ENCODE measurements at places on chromosomes 16 and 17.

GRCh38 chr17:14866266-14866665 lies 398.9 kb downstream of the PMP22 start:
- DNase-seq = no peak

DNA sequence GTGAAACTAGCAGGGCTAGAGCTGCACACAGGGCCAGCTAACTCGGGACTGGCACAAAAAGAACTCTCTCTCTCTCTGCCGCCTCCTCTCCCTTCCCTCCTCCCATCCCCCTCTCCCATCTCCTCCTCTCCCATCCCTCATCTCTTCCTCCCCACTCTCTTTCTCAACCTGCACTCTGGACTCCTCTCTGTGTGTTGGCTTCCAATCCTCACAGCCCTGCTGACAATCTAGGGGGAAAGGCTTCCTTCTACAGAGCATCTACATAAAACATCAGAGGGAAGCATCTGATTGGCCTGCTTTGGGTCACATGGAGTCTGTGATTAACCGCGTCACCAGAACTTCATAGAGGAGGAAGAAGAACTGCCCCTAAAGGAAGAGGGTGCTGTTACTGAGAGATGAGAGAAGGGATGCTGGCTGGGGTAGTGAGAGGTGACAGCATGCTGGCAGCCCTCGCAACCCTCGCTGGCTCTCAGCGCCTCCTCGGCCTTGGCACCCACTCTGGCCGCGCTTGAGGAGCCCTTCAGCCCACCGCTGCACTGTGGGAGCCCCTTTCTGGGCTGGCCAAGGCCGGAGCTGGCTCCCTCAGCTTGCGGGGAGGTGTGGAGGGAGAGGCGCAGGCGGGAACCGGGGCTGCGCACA lies 12.8 kb upstream of the ZFP90 start:
- no peak for DNase-seq

DNA sequence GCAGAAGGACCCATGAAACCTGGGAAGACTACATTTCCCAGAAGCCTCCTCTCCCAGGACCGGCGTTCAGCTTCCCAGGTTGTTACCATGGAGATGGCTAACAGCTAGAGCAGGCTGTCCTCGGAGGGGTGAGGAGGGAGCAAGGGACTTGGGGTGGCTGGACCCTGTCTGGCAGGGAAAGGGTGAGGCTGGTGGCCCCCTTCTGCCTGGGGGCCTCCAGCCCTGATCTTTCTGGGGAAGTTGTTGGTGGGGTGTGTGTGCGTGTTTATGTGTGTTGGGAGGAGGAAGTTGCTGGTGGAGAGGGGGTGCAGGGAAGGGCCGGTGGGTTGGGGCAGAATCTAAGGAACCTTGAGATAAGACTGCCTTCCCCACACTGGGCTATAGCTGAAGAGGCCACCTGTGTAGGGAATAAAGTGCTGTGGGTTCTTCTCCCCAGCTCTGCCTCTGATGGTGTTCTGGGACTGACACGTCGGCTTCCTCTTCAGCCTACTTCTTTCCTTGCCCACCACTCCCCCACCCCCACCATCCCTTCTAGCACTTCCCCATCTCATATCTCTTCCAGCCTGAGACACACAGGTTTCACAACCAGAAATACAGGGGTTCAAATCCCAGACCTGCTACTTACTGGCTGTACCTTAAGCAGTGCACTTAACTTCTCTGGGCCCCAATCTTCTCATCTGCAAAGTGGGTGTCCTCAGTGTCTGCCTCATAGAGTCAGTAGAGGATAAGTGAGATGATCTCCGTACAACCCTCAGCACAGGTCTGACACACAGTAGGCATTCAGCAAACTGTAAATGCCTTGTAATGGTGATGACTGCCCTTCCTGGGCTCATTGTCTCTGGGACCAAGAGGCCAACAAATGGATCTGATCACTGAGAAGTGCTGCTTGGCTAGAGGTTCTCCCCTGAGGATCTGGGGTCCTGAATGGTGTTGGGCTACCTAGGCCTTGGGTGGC lies at the start of gene DRC7:
Gene DRC7 (plus strand): TSS at position 82 of the 955 bp plus-strand sequence. CDS start 3,144 bp downstream, outside the sequence.
- DNase-seq = peak; percentile 57

DNA sequence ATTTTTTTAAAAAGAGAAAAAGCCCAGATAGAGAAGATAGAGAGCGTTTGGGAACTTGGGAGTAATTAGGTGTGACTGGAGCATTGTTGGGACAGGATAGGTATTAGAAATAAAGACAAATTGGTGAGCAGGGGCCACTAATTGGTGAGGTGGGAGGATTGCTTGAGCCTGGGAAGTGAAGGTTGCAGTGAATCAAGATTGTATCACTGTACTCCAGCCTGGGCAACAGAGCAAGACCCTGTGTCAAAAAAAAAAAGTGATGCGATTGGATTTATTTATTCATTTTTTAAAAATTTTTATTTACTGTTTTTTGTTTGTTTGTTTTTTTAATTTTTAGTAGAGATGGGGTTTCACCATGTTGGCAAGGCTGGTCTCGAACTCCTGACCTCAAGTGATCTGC lies 5.1 kb downstream of the CASC3 start:
- DNase-seq = no peak

DNA sequence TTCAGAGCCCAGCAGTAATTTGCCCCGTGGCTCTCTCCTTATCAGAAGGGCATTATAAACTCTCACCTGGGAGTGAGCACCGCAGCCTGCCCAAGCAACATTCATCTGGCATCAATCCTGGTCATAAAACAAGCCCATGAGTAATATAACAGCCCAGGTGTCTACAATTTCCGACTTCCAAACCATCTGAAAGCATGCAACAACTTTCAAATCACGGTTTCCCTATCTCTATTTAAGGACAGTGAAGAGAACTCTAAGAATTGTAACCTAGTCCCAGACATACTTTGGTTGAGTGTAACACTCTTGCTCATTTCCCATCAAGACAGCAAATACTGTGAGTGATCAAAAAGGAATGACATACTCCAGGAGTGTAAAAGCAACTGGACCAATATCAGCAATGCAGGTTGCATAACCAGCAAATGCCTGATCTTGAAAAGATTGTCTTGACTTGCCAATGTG lies 487.4 kb upstream of the SOX9 start:
- peak; percentile 90 for DNase-seq
